Activated CD8-positive, alpha-beta memory T cell treated with anti-CD3 and anti-CD28 coated beads for 1 hour (primary cell): ENCODE measurements at places on chromosomes 2 and 18.
A peak's percentile ranks its signal among the peaks of the same experiment; 100 is the strongest.

DNA sequence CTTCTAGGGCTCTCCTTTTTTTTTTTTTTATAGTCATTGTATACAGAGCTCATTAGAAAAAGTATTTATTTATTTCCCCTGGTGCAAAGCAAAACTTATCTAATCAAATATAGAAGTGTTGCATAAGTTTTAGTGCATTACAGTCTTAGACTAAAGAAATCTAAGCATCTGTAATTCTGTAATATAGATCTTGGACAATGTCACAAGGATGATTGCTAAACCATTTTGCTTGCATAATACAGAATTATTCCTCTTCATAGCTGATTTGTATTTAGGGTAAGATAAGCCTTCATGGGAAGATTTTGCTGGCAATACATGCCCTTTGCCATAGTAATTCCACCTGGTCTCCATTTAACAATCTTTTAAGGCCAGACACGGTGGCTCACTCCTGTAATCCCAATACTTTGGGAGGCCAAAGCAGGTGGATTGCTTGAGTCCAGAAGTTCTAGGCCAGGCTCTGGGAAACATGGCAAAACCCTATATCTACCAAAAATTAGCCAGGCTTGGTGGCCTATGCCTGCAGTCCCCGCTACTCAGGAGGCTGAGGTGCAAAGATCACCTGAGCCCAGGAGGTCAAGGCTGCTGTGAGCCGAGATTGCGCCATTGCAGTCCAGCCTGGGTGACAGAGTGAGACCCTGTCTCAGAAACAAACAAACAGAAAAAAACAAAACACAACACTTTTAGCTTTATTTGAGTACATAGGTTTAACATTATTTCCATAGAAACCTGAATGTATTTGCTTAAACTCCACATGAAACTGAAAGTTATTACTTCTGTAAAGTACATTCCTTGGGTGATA, 2.2 kb upstream of the ACADL start:
- DNase-seq, result no peak

- DNase-seq, result no peak
Observed at GRCh38 chr18:56258178-56258577, 380.2 kb downstream of the TXNL1 start.

GRCh38 chr2:200695191-200695590, 109.4 kb downstream of the AOX1 start:
- DNase-seq, result no peak

- no peak for DNase-seq
Observed at GRCh38 chr18:22318745-22319407, 98.8 kb downstream of the CTAGE1 start.

DNA sequence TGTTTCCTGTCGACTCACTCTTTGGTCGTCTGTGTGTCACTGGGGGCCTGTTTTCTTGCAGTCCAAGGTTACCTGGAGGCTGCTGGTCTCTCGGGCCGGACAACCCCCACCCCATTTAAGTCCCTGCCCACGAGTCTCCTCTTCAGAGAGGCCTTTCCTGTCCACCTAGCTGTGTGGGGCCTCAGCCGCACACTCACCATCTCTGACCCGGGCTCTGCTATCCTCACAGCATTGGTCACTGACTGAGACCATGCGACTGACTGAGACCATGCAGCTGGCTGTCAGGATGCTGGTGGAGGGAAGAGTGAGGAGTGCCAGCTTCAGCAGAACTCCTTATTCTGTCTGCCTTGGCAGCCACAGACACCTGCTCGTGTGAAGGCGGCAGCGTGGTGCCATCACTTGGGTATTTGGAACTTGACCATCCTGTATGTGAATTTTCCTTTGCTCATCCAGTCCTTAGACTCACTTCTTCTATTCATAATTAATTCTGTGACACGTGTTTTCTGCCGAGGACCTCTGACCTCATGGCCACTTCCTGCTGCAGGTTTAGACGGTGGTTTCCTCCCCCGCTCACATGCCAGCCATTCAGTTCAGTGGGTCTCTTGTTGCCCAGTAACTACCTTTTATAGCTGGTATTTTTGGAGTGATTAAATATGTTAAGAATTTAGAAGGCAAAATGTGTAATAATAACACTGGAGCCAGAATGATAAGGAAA, 47.5 kb upstream of the ASB1 start:
- DNase-seq, result no peak

- DNase-seq, result no peak
Observed at GRCh38 chr2:239716536-239717318, 308.4 kb downstream of the NDUFA10 start.

- DNase-seq, result no peak
Observed at GRCh38 chr2:54614819-54615218, 108.6 kb upstream of the EML6 start.

- no peak for DNase-seq
Observed at GRCh38 chr2:213187833-213188532, 36.6 kb upstream of the IKZF2 start.

DNA sequence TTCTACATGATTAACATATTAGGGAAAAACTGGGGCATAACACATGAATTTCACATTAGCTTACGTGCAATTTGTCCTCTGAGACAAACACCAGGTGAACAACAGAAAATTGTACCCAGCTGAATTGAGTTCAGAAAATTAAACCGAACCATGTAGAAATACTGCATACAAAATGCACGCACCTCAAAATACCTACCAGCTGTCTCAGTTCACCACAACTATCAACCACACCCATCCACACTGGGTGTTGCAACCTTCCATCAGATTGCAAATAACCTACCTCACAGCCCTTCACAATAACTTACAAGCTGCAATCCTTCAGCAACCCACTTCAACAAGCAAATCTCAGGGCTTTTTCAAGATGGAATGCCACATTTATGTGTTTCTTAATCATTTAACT, 55.9 kb downstream of the UNC50 start:
- DNase-seq, result no peak

DNA sequence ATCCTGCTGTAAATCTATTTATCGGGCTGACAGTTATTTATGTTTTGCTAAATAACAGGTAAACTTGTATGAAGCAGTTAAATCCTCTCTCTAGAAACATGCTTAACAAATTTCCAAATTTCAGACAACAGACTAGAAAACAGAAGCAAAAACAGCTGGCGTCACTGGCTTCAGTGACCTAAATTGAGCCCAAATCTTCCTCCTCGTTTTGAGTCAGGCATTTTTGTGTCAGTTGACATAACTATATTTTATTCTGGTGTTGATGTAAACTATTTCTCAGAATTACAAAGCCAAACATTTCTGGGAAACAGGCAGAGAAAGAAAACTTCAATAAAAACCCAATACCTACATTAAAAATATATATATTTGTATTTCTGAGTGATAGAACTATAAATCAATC, 21.7 kb downstream of the RBMS1 start:
- DNase-seq, result no peak

GRCh38 chr18:22165603-22166068, 3.8 kb upstream of the GATA6 start:
- no peak for DNase-seq

DNA sequence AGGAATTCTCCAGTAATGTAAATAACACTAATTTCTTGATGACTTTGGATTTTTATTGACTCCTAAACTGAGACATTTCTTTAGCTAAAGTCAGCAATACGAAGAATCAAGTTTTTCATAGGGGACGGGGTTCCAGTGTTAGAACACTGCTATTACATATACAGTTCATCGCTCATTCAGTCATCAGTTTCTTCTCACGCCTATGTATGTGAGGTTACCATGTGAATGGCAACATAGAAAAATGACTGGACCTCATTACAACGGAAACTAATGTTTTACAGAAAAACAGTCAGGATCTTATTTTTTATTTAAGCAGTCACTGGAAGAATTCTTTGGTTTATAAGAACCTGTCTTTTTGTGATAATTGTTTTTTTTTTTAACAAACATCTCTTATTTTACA, 56.4 kb downstream of the THADA start:
- no peak for DNase-seq

DNA sequence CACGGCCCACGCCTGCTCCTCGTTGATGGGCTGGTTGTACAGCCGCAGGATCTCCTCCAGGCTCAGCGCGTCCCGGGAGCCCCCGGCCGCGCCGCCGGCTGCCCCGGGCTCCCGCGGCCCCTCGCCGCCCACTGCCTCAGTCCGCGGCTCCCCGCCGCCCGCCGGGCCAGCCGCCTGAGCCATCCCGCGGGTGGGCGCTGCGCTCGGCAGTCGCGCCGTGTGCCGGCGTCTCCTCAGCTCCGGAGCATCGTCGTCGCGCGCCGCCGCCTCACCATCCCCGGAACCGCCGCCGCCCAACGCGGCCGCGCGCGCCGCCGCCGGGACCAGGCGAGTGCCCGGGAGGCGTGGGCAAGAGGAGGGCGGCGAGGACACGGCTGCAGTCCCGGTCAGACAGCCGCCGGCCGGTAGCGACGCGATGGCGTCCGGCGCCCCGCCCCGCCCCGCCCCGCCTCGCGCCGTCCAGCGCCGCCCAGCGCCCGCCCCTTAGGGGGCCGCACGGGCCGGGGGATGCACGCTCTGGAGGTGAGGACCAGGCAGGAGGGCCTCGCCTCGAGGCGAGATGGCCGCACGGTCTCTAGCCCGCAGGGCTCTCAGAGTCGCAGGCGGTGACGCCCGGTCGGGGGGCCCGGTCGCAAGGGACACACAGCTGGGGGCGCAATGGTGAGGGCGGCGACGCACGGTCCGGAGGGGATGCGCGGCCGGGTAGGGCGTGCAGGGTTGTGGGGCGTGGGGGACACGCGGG, at the start of gene SPIRE1:
Gene SPIRE1 (minus strand): TSS at position 424 of the 742 bp plus-strand sequence. CDS start 241 bp downstream, at position 183.
- no peak for DNase-seq

- no peak for DNase-seq
Observed at GRCh38 chr2:68158134-68158447, 403 bp downstream of the PNO1 start.

DNA sequence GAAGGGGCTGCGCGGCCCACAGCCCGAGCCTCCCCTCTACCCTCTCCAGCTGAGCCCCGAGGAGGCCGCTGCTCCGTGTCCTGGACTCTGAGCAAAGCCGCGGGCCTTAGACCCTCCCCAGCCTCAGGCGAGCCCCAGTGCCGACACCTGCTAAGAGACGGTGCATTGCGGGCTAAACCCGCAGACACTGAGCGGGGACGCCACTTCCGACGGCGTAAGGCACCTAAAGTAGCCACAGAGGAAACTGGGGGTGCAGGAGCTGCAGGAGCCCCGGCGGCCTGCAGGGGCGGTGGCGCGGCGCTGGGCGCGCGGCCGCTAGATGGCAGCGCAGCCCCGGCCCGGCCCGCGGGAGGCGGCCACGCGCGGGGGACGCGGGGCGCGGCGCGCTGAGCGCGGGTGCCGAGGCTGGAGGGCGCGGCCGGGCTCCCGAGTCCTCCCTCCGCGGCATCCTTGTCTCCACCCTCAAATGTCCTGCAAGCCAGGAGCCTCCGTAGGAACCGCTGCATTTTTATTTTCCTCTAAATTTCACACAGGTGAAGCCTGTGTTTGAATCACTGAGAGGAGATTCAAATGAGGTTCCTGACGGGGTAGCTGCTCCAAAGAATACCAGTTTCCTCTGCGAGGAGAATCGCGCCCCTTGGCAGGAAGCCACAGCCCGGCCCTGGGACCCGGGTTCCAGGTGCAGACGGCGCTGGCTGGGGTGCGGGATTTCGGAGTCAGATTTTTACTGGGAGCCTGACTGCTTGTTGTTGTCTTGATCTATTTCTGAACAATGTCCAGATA, 650.5 kb downstream of the GALR1 start:
- no peak for DNase-seq

- DNase-seq, result peak; percentile 58
Observed at GRCh38 chr2:234290671-234291070, 206.2 kb downstream of the ARL4C start.

GRCh38 chr18:46555724-46556123, 101.3 kb downstream of the LOXHD1 start:
- no peak for DNase-seq

DNA sequence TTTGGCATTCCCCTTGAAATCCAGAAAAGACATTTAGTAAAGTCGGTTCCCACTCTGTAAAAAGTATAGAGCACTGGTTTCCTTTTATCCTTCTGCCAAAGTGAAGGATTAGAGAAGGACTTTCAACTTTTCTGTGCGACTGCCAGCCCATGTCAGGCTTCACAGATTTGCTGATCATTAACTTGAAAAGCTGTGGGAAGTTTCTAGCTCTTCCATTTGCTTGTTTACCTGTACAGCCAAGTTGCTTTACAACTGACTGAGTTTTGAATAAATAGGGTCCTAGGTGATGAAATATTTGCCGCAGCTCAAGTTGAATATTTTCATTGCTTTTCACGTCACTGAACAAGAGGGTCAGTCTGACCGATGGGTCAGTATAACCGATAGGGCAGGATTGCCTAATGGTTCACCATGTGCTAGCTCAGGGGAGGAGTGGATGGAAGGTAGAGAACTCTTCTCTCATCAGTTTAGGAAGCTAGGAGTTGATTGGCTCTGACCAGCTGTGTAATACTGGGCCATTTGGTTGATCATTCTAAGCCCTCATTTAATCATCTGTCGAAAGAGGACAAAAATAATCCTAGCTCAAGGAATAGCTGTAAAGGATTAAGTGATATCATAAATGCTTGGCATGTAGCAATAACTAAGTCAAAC, 30.4 kb downstream of the UPP2 start:
- DNase-seq, result no peak

GRCh38 chr18:56374007-56374655, 264.3 kb downstream of the TXNL1 start:
- DNase-seq, result no peak

- no peak for DNase-seq
Observed at GRCh38 chr18:47724186-47724975, 206.1 kb downstream of the SMAD2 start.

DNA sequence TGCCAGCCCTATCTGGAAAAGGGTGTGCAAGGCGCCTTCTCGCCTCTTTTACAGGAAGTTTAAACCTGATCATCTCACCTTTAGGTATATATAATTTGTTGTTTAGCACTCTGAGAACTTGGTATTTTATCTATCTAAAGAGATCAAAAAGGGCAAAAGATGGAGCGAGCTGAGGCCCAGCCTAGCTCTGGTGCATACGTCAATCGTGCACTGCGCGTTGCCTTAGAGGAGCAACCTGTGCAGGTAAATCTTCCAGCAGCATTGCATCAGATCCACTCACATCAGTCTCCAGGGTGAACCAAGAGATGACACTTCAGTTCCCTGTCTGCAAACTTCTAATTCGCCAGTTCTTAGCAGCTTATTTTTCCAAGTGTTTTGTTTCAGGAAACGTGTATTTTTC, 15.4 kb downstream of the BCL11A start:
- DNase-seq, result no peak

DNA sequence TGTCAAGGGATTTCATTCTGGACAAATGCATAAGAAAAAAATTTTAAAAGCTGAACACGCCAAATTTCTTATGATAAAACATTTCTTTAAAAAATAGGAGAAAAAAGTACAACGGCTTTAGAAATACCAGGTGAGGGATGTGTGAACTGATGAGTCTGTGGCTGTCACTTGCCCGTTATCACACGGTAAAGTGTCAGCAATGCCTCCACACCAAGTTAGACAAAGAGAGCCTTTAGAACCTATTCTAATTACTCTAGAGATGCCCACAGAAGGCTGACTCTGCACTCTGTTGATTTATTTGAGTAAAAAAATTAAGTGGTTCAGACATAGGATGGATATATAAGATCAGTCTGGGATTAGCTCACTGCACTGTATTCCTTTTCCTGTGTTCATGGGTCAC, 523.8 kb downstream of the RNF144A start:
- DNase-seq, result no peak

- no peak for DNase-seq
Observed at GRCh38 chr2:132521341-132521740, 104.7 kb downstream of the GPR39 start.
